ENCODE measurements at places on chromosomes 7 and 10.

DNA sequence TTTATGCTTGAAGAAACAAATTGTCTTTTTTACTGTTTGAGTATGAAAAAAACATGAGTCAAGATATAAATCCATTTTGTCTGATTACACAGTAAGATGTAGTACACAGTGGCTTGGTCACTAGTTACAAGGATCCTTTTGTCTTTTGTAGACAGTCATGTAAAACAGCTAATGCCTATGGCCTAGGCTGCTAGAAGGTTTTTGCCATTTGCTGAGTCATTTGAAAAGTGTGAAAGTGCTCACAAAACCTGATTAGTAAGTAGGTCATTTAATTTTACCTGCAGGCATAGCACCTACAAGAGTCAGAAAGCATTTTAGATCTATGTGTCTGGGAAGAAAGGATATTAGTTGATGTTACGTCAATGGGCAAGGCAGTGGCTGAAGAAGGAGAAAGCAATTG is 819.4 kb downstream of the MAGI2 start:
- DNase-seq: no peak

DNA sequence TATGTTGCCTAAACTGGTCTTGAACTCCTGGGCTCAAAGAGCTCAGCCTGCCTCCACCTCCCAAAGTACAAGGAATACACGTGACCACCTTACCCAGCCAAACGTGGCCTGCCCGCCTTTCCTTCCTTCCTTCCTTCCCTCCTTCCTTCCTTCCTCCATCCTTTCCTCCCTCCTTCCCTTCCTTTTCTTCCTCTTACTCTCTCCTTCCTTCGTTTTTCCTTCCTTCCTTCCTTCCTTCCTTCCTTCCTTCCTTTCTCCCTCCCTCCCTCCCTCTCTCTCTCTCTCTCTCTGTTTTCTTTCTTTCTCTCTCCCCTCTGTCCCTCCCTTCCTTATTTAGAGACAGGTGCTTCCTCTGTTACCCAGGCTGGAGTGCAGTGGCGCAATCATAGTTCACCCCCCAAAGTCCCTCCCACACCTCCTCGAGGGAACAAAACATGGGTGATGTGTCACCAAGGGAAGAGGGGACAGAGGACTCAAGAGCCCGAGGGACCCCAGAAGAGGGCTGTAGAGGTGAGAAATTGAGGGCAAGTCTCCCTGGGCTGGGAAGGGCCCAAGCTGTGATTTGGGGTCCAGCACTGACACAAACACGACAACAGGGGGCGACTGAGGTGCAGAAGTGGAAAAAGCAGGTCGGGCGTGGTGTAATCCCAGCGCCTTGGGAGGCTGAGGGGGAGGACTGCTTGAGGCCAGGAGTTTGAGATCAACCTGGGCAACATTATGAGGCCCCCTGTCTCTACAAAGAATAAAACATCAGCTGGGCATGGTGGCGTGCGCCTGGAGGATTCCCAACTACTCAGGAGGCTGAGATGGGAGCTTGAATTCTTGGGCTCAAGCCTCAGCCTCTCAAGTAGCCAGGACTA is 28.1 kb downstream of the EPHB4 start:
- DNase-seq: peak; percentile 78

DNA sequence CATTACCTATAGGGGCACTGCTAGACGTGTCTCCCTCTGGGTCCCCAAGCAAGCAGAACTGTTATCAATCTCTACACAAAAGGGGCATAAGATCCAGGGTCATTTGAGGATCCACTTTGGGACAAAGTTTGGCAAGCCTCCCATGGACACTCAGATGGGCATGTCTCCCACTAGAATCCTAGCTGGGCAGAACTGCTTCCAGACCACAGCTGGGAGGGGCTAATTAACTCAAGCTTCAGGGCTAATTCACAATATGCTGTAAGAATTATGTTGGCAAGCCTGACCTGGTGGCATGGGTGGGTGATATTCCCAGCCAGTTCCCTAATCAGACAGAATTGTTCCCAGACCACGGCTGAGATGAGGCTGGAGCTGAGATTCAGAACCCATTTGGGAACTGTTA is 738.4 kb upstream of the FZD8 start:
- DNase-seq: no peak

GRCh38 chr7:118590107-118590506 is 365.6 kb downstream of the ANKRD7 start:
- peak; percentile 0 for DNase-seq

- DNase-seq: peak; percentile 76
These were observed 955 bp downstream of the DUS4L start for GRCh38 chr7:107564553-107565298.

DNA sequence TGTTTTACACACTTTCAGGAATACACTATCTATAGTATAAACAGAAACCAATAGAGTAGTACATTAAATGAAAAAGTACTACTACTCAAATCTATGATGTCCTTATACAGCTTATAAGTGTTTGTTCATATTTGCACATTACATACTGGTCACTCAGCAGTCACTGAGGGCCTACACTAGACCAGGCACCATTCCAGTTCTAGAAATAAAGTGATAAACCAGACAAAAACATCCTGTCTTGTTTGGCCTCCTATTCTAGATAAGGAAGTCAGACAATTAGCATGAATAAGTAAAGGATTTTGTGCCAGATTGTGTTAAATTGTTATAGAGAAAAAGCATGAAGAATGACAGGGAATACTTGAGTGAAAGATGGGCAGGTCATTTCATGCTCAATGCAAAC is 219.0 kb downstream of the CRPPA start:
- peak; percentile 36 for DNase-seq

GRCh38 chr7:65459438-65459837 is 85.8 kb downstream of the ZNF92 start:
- DNase-seq: no peak

DNA sequence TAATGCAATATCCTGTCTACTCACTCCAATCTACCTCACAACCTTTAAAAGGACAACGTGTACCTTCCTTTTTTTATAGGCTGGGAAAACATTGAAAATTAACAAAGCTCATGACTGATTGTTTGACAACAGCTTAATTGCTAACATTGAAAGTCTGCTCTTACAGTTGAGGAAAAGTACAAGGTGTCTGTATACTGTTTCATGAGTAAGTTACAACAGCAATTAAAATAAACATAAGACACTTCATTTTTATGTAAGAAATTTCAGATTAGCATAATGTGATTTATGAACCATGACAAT is 28.6 kb upstream of the NCAPG2 start:
- no peak for DNase-seq

GRCh38 chr10:948347-948746 is 16.8 kb upstream of the LARP4B start:
- DNase-seq: no peak

GRCh38 chr7:99141334-99141733 is 2.6 kb downstream of the SMURF1 start:
- DNase-seq: peak; percentile 8

- DNase-seq: peak; percentile 76
These were observed 21.0 kb downstream of the ITPRIP start for GRCh38 chr10:104317269-104317710.

- no peak for DNase-seq
These were observed 957 bp upstream of the ANKRD2 start for GRCh38 chr10:97571622-97572021.

- peak; percentile 73 for DNase-seq
These were observed 95.7 kb downstream of the CDK6 start for GRCh38 chr7:92740700-92741126.

DNA sequence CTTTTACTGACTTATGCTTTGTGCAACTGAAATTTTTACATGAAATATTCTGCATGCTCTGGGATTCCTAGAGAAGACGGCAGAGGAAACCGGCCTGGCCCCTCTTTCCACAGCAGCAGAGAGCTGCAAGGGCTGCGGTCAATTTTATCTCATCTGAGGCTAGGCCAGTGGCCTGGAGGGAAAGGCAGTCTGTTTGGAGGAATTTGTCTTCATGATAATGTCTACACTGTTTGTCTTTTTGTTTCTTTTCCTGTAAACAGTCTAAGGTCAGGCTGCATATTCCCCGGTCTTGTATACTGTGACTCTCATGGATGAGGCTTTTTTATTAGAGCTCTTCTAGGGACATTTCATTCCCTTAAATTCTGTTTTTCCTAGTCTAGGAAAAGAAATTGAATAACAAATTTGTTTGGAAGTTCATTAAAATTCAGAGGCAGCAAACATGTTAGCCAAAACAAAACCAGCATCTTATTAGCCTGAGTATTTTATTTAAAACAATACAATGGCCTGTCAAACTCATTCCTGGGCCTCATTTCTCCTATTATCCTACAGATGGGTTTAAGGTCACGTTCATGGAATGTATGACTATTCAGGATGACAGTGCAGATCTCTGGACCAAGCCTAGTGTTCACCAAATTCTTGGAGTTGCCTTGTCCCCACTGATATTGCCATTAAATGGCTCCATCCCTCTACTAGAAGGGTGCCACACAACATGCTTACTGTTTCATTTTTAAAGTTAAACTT is 26.4 kb downstream of the LAMB4 start:
- DNase-seq: peak; percentile 60

- DNase-seq: no peak
These were observed 41.6 kb upstream of the GSAP start for GRCh38 chr7:77457779-77458178.

DNA sequence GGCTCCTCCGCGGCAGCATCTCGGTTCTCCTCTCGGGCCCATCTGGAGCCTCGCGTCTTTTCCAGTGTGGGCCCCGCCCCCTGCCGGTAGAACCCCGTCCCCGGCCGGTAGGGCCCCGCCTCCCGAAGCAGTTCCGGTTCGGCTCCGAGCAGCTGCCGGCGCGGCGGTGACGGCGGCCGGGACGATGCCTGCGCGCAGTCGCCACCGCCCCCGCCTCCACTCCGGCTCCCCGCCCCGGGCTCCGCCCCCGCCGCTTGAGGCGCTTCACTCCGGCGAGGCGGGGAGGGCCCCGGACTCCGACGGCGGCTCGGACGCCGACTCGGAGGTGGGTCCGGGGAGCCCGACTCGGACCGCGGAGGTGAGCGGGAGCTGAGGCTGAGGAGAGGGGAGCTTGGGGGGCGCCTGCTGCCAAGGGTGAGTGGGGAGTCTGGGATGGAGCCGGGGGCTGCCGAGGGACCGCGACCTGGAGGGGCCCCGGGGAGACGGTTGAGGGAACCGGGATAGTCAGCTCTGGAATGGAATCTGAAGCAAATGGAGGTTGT is at the start of gene SAMD8:
TSS of gene SAMD8 (plus strand) at position 292 of the 542 bp plus-strand sequence. CDS start 38,873 bp downstream, outside the sequence.
- peak; percentile 96 for DNase-seq

DNA sequence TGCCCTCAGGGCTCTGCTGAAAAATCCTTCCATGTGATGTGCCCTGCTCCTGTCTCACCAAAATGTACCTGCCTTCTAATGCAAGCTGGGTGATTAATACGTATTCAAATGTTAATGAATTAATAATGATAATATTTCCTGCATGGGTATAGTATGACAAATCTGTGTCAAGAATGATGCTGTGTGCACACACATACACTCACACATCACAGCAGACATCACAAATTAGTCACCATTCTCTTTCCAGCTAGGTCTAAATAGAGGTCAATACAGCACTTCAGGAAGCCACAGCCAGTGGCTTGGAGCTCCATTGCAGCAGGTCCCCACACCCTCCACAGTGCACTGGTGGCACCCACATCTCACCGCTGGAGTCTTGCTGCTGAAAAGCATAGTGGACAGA is 681.2 kb upstream of the NRP1 start:
- no peak for DNase-seq

GRCh38 chr7:28835800-28836199 is 122.3 kb downstream of the TRIL start:
- peak; percentile 28 for DNase-seq

- DNase-seq: no peak
These were observed 179.2 kb downstream of the RELN start for GRCh38 chr7:103810112-103810744.

DNA sequence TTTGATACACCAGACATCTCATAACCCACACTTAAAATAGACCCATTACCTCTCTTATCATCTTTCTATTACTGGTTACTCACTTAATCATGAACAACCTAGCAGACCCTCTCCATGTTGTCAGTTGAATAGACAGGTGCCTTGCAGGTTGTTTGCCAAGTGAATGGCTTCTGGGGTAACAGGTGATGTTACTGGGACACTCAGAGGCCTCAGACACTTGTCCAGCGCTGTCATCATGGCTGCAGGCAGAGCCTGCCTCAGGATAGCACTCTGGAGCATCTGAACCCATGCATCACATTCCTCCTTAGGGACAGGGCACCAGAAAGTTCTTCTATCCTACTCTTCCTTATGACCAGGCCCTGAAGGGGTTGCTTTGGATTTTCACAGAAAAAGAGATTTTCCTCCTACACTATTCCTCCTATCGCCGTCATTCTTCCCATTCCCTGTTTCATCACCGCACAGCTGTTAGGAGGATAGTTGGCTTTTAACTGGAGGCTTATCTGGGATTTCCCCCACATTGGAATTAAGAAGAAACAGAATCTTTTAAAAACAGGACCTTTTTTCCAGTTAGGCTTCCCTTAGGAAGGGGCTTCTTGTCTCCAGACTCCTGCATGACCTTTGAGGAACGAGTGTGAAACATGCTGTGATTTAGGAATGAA is 182.1 kb downstream of the VTI1A start:
- DNase-seq: peak; percentile 60

- no peak for DNase-seq
These were observed 3.6 kb downstream of the FAM171A1 start for GRCh38 chr10:15367296-15368085.

- no peak for DNase-seq
These were observed 44.9 kb upstream of the CNPY1 start for GRCh38 chr7:155591055-155591775.

GRCh38 chr10:104109908-104110662 is 11.9 kb upstream of the SFR1 start:
- DNase-seq: peak; percentile 75

GRCh38 chr7:20284003-20284770 is 46.5 kb upstream of the ITGB8 start:
- no peak for DNase-seq

DNA sequence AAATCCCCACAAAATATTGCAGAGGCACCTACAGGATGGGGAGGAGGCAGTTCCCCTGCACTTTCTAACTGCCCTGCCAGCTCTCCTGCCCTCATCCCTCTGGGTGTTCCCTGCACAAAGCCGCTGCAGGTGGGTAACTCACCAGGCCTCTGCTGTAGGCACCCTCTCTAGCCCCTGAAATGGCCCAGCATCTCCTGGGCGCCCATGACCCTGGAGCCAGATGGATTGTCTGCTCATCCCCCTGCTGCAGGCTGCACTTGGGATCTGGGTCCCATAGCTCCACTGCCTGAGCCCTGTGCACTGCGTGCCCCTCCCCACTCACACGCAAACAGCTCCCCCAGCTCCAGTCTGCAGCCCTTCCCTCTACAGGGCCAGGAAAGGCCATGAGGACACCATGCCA is 130.9 kb downstream of the C10orf105 start:
- DNase-seq: no peak

- no peak for DNase-seq
These were observed 202.8 kb upstream of the CXCL12 start for GRCh38 chr10:44587488-44588318.

- no peak for DNase-seq
These were observed 252.2 kb upstream of the PLXNA4 start for GRCh38 chr7:132828502-132828901.

DNA sequence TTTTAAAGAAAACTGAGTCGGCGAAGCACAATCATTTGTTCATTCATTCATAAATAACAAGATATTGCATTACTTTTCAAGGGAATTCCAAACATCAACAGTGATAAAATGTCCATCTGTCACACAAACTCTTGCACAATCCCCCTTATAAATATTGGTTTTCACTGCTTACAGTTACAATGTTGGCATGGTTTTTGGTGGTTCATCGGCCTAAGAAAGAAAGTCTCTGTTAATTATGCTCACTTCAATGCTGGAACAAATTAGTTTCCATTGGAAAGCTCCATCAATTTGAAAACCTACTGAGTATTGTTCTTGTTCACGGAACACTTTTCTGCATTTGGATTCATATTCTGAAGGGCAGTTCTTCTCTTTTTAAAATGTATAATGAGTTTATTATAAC is 188.5 kb downstream of the JAZF1 start:
- DNase-seq: no peak

Measured in fibroblast of pulmonary artery (primary cell).